Activated CD4-positive, alpha-beta T cell treated with anti-CD3 and anti-CD28 coated beads, Interleukin-2, amount 10 ng/mL, durations not matched to agents 7 days and 5 days (primary cell): ENCODE measurements at places on chromosomes 16 and 17. TPM values are rescaled to one million over a fixed set of nuclear protein-coding genes. Genes with fewer than 3 reads are reported as not detected.

GRCh38 chr16:10300905-10301304 is 85.0 kb upstream of the ATF7IP2 start:
- no peak for DNase-seq

GRCh38 chr17:7138800-7139381 is 24.3 kb upstream of the ASGR2 start:
- no peak for DNase-seq

The KCNJ12 gene
- not detected for total RNA-seq

The CPSF4L gene
- not detected for total RNA-seq

GRCh38 chr16:8831450-8831849 is 33.8 kb downstream of the PMM2 start:
- DNase-seq, result no peak

The SLC4A1 gene
- not detected for total RNA-seq

The PPL gene
- total RNA-seq, result not detected
